ENCODE measurements at places on chromosomes 5 and 9.

- no peak for DNase-seq
These were observed 148.5 kb downstream of the BNC2 start for GRCh38 chr9:16721972-16722371.

DNA sequence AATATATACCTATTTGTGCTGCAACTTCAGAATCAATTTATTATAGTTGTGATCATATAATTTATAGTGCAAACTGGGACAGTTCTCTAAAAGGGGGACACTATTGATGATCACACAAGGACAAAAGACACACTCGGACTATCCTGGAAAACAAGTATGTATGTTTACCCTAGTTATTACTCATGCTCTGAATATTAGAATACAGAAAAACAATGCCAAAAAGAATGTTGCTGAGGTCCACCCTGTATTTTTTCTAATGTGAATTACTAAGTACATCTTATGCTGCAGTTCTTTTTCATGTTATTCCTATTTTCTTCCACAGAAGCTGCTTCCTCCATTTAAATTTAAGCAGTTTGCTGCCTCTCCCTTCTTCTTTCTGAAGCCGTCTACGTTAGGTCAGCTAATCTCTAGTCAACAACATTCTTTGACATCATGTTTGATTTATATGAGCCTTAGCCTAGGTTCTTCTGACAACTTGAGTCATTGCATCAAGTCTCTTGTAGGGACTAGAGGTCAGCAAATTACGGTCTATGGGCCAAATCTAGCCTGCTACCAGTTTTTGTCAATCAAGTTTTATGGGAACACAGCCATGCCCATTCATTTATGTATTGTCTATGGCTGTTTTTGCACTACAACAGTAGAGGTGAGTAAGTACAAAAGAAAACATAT, 40.1 kb upstream of the PPP3R2 start:
- DNase-seq: no peak

GRCh38 chr9:71025728-71026127, 95.7 kb downstream of the TRPM3 start:
- DNase-seq: no peak

DNA sequence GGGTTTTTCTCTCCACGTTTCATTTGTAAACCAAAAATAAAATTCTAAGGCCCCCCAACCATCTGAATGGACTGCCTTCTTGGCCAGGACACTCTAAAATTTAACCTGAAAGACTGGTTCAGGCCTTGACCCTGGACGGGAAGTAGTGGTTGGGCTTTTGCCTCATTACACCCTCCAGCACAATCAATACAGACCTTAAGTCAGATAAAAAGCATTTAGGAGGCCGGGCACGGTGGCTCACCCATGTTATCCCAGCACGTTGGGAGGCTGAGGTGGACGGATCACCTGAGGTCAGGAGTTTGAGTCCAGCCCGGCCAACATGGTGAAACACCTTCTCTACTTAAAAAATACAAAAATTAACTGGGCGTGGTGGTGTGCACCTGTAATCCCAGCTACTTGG, 91.6 kb upstream of the PPP1R26 start:
- DNase-seq: no peak

DNA sequence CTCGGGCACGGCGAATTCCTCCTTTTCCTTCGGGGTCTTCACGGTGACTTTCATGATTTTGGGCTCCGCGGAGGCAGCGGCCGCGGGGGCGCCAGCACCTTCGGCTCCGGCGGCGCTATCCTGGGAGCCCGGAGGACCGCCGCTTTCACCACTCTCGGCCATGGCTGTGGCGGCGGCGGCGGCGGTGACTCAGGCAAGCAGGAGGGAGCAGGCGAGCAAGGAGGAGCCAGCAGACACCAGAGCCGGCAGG, 315 bp downstream of the UBQLN1 start:
- DNase-seq: peak; percentile 45

- no peak for DNase-seq
These were observed 38.8 kb downstream of the PCA3 start for GRCh38 chr9:76803083-76803482.

DNA sequence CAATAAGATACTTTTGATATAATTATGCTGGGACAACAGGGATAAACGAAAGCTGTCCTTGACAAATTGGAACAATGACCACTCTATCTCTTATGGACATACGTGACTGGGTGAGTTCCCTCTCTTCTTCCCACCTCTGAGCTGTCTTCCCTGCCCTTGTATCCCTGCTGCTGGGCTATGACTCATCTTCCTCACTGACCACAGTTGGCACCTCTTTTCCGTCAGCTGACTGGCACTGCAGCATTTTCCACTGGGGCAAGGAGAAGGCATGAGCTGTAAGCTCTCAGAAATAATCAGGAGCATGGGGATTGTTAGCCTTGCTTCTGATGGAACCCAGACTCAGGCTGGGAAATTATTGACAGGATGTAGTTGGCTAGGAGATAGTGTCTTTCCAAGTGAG, 48.7 kb downstream of the PCSK1 start:
- DNase-seq: no peak

DNA sequence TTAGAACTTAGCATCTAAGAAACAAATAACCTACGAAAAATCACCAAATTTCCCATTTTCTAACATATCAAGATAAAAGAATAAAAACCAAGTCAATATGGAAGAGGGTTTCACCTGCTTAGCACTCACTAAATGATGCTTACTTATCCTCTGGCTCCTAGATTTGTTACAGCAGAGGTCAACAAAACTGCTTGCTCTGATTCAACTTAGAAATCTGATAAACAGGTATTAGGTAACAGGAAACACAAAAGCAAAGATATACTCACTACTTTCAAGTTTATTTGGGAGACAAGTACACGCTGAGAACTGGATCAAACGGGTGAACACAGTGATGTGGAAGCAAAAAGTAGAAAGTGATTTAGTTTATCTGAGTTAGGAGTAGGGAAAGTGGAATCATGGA, 235.7 kb upstream of the TARS1 start:
- no peak for DNase-seq

GRCh38 chr5:82234885-82235284, 43.3 kb downstream of the RPS23 start:
- no peak for DNase-seq

DNA sequence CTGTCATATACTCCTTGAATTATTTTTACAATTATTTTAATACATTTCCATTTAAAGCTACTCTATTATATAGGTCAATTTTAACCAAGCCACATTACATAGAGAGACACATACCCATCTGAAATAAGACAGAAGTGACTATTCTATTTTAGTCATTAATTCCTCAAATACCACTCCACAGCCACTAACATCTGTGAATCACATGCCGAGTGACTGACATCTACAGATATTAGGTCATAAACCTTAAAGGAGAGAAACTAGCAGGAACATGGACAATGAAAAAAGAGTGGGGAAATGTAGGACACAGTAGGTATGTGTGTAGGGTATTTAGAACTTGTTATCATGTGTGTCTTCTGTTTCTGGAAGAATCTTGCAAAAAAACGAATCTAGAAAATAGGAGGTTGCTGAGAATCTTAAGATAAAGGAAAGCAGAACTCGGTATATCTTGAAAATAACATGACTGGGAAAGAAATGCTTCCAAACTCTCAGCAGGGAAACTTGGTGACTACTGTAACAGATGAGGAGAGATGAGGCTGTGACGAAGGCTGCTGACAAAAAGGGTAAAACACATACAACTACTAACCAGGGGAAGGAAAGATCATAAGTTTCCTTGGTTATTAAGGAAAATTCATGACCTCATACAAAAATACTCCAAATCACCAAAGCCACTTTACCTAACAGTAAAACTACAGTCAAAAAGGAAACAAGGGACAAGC, 84.6 kb downstream of the PLPP1 start:
- no peak for DNase-seq

DNA sequence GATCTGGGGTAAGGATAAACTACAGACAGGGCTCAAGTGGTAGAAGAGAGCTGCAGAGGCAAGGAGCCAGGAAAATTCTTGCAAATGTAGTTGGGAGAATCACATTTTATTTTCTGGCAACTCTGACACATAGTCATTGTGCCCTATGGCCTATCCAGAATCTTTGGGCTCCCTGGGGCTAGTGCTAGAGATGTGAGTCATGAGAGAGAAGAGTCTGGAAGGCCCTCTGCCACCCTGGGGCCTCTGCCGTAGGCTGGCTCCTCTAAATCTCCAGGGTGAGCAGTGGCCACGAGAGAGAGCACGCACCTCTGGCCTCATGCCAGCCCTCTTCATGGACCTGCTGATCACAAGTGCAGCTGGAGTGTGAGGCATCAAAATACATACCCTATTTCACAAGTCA, 74.3 kb upstream of the SSBP2 start:
- no peak for DNase-seq

DNA sequence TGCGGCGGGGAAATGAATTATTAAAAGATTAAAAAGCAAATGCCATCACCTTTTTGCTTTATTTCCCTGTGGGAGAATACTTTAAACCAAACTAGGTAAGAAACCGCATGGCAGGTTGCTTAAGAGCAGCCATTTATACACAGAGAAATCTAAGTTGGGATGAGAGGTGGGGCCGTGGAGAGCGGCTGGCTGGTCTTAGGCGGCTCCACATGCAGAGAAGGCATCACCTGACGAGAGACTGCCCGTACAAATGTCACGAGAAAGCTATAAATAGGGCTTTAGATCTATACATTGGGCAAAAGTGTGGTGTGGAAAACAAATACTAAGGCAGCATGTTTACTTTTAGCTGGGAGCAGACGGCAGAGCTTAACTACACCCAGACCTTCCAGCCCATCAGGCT, 39.4 kb downstream of the MED27 start:
- DNase-seq: no peak

GRCh38 chr9:91033797-91034196, 232.2 kb downstream of the SYK start:
- DNase-seq: peak; percentile 37

DNA sequence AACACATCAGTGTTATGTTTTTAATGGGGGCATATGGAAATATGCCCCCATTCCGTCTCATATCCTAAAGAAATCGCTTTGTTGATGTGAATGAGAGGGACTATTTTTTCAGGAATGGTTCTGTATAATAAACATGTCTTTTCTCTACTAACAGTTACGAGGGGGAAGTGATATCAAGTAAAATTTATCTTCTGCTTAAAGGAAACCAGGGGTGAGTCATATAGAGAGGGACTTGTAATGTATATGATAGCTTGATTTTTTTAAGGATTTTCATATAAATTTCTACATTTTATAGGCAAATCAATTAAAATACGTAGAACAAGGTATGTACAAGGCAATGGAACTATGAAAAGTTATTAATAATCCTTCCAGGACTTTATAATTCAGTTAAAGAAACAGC, 207.1 kb downstream of the SEMA5A start:
- DNase-seq: no peak

DNA sequence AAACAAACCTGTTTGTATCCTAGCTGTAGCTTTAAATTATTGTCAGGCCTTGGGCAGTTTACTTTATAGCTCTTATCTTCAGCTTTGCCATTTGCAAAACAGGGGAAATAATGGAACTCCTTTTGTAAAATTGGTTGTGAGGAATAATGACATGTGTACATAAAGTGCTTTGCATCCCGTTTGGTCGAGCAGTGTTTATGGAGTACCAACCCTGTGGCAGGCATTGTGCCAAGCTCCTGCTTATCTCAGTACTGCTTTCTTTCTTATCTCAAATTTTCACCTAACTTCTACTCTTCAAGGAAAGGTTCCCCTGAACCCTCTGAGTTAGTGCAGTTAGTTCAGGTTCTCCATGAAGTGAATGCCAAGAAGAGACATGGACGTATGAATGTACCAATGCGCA, 9.4 kb upstream of the TENT2 start:
- no peak for DNase-seq

DNA sequence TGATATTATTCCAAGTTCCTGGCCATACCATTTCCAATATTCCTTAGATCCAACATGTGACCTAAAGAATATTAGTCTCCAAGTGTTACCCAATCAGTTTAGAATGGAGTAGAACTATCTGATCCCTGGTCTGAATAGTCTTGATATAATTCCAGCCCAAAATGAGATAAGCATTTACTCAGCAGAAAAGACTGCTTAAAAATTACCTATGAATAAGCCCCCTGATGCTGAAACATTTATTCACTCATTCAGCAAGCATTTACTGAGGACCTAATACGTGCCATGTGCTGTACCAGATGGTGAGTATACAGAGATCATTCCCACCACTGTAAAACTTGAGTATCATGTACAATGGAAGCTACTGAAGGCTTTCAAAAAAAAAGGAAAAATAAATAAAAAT, 157.0 kb downstream of the FAM114A2 start:
- DNase-seq: no peak

DNA sequence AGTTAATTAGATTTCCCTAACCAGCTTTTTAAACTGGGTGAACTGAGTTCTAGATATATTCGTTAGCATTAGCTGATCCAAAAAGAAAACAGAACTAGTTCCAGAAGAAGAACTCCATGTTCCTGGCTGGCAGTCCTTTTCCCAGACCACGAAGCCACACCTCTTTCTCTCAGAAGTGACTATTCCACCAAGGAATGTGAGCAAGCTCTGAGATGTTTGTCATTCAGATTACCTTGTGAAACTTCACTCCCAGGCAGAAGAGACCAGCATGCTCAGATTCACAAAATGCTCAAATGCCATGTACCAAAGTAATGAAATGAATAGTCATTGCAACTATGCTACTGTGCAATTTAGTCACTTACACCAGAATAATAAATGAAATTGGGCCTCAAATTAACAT, 4.4 kb upstream of the SSBP2 start:
- DNase-seq: no peak

DNA sequence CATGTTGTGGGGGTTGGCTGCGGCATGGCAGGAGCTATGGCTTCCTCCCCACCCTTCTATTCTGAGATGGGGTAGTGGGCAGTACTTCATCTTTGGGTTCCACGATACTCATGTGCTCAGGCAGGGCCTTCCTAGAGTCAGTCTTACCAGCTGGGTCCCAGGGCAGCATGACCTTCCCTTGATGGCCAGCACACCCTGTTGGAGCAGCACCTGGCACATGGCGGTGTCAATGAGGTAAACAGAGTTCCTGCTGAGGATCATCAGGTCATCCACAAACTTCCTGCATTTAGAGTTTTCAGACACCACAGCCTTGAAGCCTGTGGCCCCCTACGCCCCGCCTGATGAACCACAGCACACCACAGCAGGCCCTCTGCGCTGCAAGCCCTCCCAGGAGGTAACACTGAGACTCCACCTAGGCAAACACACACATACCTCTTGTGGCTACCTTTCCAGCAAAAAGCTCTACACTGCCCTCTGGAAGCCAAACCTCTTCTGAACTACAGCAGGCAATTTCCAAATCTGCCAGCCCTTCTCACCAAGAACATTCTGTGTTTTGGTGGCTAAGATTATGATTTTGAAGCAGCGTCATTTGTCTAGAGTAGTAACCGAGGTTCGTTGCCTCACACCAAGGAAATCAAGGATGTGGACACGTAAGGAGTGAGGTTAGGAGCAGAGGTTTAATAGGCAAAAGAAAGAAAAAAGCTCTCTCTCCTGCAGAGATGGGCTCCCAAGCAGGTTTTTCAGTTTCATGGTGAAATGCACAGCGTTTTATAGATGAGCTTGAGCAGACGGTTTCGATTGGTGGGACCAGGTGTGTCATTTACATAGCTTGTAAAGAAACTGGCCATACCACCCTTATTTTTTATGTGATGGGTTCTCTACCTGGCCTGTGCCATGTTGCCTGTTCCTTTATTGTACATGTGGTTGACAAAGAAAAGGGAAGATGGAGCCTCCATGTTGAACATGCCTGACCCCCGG, 20.3 kb upstream of the TMEM174 start:
- no peak for DNase-seq

All from activated naive CD8-positive, alpha-beta T cell treated with anti-CD3 and anti-CD28 coated beads, Interleukin-2, amount 50 U/mL, for 16 hours (primary cell).